CD4-positive, alpha-beta T cell treated with Interleukin-12 subunit alpha and Interleukin-12 subunit beta, for 1 hour (primary cell): ENCODE measurements at places on chromosomes 4 and X.
A peak's percentile ranks its signal among the peaks of the same experiment; 100 is the strongest.

DNA sequence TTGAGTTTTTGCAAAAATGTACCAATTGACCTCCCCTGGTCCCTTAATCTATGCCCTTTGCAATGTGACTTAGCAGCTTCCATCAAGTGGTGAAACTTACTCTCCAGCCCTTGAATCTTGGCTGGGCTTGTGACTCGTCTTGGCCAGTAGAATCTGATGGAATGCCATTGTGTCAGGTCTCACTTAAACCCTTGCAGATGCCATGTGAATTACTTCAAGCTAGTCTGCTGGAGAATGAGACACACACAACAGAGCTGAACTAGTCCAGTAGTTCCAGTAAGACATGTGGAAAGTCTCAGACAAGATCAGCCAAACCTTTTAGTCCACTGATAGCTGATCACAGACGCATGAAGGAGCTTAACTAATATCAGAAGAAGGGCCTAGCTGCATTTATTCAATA is 567.8 kb upstream of the CPEB2 start:
- no peak for DNase-seq

- DNase-seq, result peak; percentile 47
These were observed 105.6 kb downstream of the CNKSR2 start for GRCh38 chrX:21479695-21480270.

GRCh38 chr4:36256398-36256891 is 12.1 kb upstream of the ARAP2 start:
- no peak for DNase-seq

- DNase-seq, result no peak
These were observed 660.5 kb upstream of the SPANXN1 start for GRCh38 chrX:144586756-144587155.

- no peak for DNase-seq
These were observed 31.7 kb upstream of the PDLIM3 start for GRCh38 chr4:185566972-185567371.

DNA sequence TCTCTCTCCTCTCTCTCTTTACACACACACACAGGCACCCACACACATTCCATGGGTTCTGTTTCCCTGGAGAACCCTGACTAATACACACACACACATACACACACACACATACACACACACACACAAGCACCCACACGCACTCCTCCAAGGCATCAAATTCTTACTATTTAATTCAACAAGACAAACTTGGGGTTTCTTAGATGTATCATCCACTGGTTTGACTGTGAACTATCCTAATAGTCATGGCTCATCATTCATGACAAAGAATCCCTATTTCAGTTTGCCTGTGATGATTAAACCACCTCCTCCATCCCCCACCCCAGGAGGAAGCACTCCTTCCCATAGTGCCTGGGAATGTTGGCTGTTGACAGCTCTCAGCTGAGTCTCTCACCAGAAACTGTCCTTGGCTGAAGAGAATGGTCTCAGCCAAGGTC is 98.2 kb downstream of the USP46 start:
- DNase-seq, result no peak

- DNase-seq, result no peak
These were observed 98.2 kb downstream of the PJA1 start for GRCh38 chrX:69066966-69067525.

DNA sequence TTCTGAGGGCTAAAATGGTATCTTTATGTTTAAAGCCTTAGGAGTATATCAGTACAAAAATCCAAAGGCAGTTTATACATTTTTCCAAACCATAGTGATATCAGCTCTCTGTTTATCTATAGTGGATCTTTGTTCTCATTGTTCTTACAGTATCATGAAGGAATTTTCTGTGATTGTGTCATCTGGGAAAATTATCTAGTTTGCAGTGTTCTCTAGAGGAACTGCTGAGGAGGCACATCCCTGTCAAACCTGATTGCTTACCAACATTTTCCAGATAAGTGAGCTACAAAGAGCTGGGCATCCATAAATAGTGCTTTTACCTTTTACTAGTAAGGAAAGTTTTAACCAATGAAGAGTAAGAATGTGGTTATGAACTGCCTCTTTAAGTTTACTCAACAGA is 44.9 kb upstream of the SLC25A31 start:
- DNase-seq, result no peak

- peak; percentile 86 for DNase-seq
These were observed 72.4 kb downstream of the COQ2 start for GRCh38 chr4:83212041-83212851.

GRCh38 chr4:41146716-41147506 is 67.4 kb downstream of the APBB2 start:
- no peak for DNase-seq
